ENCODE measurements at places on chromosomes 4 and X.

DNA sequence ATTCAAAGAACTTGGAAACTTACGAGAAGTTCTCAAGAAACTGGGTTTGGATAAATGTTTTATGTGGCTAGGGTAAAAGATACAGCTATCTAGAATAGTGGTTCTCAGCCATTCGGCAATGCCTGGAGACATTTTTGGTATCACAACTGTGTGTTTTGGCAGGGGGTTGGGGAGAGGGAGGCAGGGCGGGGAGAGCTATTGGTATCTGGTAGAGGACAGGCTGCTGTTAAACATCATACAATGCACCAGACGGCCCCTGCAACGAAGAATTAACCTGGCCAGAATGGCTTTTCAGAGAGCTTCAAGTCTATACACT is 50.8 kb upstream of the MND1 start:
- no peak for DNase-seq

GRCh38 chr4:167379076-167379835 is 145.0 kb upstream of the SPOCK3 start:
- no peak for DNase-seq

DNA sequence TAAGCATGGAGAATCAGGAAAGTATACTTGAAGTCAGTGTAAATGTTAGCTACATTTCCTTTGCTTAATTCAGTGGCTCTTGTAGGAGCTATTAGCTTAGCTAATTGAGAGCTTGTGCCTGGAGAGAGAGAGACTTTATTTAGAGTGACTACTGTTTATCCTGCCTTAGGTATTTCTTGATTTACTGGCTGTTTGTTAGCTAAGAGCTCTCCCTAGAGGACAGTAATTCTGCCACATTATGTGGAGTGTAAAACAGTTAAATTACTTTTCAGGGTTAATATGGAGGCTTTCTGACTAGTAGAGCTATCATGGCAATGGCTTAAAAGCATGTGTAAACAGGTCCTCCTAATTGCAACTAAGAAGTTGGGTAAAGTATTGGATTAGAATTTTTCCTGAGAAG is 306.5 kb upstream of the TECRL start:
- no peak for DNase-seq

- no peak for DNase-seq
These were observed 655.8 kb downstream of the PCDH7 start for GRCh38 chr4:31375936-31376335.

GRCh38 chrX:107683124-107683895 is 55.0 kb downstream of the PRPS1 start:
- no peak for DNase-seq

DNA sequence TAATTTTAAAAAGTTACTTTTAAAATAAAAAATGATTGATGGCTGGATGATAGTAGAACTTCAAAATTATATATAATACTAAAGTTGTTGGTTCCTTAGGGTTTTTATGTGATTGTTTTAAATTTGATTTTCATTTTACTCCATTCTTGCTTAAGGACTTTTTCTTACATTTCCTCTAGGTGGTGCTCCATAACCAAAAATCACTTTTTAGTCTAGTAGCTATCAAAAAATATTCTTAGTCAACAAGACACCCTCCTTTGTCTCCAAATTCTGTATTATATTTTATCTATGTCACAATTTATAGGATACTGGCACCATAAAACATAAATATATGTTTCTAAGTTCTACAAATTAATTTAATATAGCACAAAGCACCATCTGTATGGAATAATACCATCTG is 67.2 kb upstream of the BRWD3 start:
- peak; percentile 27 for DNase-seq

DNA sequence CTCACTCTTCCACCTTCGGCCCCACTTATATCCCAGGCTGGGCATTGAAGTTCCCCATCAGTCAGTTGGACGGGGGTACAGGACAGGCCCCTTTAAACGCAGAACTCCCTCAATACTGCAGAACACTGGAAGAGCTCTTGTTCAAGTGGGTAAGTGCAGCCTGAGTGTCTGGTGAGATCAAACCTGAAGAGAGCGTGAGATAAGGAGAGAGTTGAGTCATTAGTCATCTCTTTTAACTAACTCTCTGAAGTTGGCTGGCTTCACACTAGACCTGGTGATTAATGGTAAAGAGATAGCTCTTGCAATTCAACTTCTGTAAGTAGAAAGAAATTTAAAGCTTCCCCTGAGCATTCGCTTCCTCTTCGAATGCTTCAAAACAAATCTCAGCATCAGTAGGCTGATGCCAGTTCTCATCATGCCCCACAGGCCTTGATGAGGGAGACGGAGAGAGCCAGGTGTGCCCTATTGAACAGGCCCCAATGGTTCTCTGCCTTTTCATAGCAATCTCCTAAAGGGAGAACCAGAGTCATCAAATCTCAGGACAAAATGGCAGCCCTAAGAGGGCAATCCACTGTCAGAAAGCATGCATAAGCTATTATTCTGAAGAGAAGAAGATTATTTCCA is 41.0 kb upstream of the JADE1 start:
- DNase-seq: no peak

GRCh38 chr4:156779042-156779441 is 192.6 kb downstream of the PDGFC start:
- DNase-seq: no peak

GRCh38 chr4:153822316-153822715 is 33.4 kb upstream of the SFRP2 start:
- DNase-seq: no peak

DNA sequence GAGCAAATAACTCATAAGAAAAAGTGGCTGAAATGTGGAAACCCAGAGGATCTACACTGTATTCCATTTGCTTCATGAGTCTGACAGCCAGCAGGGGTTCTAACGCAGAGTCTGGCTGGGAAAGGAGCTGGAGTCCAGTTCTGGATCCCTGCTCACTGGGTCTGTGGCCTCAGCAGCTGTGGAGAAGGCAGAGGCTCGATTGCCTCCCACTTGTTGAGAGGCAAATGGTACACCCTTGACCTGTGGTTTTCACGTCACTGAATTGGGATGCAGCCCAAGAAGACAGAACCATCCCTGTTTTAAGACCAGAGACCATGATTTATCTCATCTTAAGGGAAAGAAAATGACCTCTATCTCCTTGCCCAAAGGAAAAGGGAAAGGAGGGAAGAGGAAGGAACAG is 147.0 kb upstream of the NOCT start:
- DNase-seq: no peak

GRCh38 chr4:92455951-92456350 is 152.2 kb downstream of the GRID2 start:
- no peak for DNase-seq

- DNase-seq: no peak
These were observed 1.6 kb downstream of the SPARCL1 start for GRCh38 chr4:87527431-87528220.

DNA sequence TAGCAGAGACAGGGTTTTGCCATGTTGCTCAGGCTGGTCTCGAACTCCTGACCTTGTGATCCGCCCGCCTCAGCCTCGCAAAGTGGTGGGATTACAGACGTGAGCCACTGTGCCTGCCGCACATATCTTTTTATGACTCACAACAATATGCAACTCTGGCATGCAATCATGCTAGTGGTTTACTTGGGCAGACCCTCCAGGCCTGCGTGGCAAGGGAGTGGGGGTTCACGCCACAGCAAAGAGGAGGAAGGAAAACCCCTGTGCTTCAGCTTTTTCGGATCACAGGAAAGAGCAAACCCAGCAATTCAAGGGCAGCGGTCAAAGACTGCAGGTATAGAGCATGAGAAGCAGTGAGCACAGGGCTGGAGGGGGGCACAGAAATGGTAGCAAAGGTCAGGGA is 48.3 kb upstream of the CD99 start:
- DNase-seq: no peak

DNA sequence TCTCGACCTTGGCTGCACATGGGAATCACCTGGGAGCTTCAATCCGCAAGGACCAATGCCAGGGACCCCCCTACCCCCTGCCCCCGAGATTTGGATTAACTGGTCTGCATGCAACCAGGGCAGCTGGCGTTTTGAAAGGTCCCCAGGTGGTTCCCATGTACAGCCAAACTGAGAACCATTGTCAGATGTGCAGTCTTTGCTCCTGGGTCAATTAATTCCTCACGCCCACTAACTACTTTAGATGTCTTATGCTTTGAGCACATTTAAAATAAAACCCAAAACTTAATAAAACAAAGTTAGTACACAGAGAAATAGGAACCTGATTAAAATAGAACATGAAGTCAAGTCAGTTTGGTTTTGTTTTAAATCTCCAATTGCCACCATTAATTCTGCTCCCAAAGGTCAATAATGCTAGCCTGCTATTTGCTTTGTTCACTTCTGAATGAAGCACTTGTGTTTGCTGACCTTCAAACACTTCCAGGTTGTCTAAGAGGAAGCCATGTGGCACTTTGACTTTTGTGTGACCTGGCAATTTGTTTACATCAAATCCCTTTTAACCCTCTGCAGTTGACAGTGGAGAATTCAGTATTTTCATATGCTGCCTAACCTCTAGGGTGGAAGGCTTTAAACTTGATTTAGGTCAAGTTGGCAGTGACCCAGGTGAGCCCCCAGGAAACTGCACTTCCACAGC is 27.2 kb upstream of the TMSB4X start:
- no peak for DNase-seq

DNA sequence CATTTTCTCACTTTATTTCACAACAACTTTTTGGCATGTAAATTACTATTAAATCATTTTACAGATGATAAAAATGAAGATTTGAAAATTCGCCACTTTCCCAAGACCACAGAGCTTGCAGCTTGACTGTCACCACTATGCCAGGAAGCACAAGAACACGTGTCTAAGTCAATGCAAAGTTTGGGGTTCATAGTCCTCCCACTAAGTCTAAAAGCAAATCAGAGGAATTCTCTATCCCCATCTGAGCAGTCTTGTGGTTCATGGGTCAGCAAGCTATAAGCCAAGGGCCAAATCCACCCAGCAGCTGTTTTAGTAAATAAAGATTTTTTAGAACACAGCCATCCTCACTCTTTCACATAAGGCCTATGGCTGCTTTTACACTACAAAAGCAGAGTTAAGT is 833.3 kb upstream of the INTU start:
- DNase-seq: peak; percentile 43

DNA sequence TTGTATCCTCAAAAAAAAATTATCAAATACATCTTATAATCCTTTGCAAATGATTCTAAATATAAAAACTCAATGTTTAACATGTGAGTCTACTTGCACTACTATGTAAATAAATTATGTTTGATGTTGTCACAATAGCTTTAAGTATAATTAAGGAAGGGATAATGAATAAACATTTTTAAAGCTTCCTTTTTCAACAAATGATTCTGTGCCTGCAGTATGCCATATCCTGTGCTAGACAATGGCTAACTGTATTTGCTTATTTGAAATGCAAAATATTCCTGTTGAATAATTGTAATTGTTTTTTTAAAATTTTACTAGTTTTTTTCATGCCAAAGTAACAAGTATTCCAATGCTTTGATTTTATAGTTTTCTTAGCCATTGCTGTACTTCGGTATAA is 59.0 kb upstream of the NDUFC1 start:
- DNase-seq: no peak

DNA sequence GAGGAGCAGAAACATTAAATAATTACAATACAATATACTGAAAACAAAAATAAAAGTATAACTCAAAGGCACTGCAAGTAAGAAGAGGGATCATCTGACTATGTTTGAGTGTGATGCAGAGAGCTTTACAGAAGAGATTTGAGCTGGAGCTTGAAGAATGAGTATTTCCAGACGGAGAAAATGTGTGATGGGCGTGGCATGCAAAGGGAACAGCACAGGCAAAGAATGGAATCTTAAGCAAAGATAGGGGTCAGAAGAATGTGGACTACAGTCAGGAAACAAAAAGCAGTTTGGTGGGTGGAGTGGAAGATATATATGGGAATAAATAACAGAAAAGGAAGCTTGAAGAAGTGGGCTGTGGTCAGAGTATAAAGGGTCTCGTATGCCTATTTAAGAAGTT is 45.5 kb downstream of the OPHN1 start:
- no peak for DNase-seq

DNA sequence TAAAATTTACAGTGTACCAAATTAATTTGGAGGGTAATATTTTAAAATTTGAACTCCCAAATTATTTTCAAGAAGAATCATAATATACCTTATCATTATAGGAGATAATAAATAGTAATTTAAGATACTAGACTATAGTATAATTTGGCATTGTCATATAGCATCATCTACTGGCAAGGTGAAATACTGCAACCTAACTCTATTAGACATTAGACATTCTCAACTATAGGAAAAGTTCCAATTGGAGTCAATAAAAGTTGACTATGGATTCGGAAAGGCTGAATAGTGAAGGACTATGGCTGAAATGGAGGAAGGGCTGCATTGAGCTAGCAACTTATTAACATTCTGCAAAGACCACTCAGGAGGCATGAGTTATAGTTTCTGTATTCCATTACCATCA is 113.0 kb downstream of the PRDM5 start:
- DNase-seq: no peak

GRCh38 chr4:84699001-84699671 is 116.2 kb downstream of the CDS1 start:
- no peak for DNase-seq

- DNase-seq: no peak
These were observed 7.4 kb upstream of the SLC9B1 start for GRCh38 chr4:103026868-103027267.

DNA sequence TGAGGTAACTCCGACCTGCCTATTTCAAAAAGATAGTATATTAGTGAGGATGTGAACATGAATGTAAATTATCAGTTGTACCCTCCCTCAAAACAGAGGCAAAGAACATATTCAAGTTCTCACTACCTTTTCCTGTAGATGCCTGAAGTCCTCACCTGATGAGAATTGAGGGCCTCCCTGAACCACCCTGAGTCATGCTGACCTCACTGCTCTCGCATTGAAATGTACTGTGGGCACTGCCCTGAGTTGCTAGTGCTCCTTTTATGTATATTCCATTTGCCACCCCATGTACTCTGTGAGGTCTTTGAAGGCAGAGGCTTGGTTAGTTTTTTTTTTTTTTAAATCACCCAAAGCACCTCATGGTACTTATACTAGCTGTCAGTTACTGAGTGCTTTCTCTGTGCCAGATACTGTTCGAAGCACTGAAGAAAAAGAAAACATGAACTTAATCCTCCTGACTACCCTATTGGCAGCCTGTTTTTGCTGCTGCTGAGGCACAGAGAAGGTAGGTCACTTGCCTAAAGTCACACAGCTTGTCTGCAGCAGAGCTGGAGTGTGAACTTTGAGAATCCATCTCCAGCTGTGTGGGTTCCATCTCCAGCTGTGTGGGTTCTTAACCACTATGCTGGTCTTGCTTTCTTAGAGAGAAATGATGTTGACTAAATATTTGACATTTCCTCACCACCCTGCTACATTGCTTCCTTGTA is 253.1 kb upstream of the GPC4 start:
- no peak for DNase-seq

DNA sequence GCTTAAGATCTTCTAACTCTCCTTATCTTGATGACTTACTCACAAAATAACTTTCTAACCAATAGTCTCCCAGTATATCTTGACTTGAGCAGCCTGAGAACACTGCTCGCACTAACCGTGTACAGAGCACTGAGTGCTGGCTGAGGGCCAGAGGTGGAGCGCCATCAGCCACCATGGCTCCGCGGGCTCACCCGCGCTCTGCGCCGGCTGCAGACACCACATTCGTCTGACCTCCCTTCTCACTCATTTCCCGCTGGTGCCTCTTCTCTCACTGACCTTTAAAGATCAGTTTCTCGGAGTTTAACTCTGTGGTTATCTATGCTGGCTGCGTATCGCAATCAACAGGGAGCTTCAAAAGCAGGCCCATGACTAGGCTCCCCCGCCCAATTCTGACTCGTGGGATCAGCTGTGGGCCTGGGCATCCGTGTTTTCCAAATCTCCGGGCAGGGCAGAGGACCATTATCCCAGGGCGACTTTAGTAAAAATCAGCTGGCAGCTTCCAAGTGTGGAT is 78.6 kb downstream of the HAUS3 start:
- no peak for DNase-seq

GRCh38 chrX:151676196-151676595 is 19.1 kb upstream of the PRRG3 start:
- no peak for DNase-seq

Data from fibroblast of the conjunctiva (primary cell).